ENCODE measurements at places on chromosomes 7 and 10.

- peak; percentile 52 for DNase-seq
Measured at GRCh38 chr10:132961787-132962622, 19.6 kb upstream of the CFAP46 start.

- DNase-seq: no peak
Measured at GRCh38 chr10:130935897-130936550, 375.5 kb downstream of the TCERG1L start.

GRCh38 chr10:23338886-23339285, 5.7 kb downstream of the C10orf67 start:
- no peak for DNase-seq

DNA sequence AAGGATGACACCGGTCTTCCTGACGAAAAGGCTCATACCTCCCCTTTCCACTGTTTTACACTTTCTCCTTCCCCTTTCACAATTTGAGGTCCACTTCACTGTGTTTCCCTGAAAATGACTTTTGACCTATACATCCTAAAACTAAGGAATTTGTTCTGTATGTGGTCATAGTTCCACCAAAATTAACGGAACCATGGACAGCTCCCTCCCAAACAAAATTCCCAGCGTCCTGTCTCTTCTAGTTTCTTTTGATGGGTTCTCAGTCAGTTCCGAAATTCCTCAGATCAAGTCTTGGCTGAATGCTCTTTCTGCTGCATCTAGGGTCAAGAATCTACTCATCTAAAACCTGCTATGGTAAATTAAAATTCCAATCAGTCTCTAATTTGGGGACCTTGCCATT, 1191.9 kb downstream of the CNTNAP2 start:
- DNase-seq: no peak

GRCh38 chr7:25454020-25454419, 225.7 kb upstream of the NPVF start:
- no peak for DNase-seq

DNA sequence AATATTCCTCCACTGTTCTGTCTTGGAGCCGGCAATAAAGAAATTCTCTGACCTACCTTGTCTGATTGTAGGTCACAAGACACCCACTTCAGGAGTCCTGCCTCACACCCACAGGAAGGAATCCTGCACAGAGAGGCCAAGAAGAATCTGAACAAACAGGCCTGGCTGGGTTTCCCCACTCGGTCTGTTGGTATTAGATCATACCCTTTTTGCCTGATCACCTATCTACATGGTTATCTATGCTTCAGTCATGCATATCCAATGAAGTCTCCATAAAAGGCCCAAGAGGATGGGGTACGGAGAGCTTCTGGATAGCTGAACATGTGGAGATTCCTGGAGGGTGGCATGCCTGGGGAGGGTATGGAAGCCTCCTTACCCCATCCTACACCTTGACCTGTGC, 12.3 kb downstream of the OGDH start:
- no peak for DNase-seq

Measured in AG09319 (cell line).